EL (cell line): ENCODE measurements at places on chromosomes 7 and 10.

GRCh38 chr10:11895598-11895997 is 72.4 kb downstream of the PROSER2 start:
- no peak for DNase-seq

DNA sequence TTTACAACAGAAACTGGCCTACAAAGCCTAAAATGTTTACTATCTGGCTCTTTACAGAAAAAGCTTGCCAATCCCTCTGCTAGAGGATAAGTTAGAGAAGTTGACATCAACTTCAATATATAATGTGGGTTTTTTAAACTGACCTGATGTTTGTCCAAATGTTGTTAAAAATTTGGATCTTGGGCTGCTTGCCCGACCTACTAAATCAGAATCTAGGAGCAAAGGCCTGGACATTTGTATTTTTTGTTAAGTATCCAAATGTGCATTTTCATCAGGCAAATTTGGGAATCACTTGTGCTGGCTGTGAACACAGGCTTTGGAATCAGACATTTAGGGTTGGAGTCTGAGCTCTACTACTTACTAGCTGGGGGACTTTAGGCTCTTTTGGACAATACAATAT is 252.7 kb upstream of the CSTF2T start:
- DNase-seq: no peak

DNA sequence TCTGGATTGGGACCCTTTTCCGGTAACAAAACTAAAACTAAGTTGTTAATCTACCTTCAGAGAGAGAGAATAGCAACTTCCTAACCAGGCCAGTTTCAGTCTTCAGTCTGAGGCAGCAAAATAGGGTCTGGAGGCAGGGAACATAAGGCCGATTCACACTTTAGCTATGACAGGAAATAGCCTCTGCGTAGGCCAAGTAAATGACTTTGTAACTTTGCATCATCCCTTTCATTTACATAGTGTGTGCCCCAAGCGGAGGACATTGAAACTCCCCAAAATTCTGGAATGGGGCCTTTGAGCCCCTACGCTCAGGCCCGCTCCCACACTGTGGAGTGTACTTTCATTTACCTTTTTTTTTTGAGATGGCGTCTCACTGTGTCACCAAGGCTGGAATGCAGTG is 1.7 kb upstream of the UPP1 start:
- peak; percentile 84 for DNase-seq

GRCh38 chr7:156423876-156424275 is 216.7 kb upstream of the RNF32 start:
- no peak for DNase-seq
